Activated CD4-positive, alpha-beta T cell treated with anti-CD3 and anti-CD28 coated beads, Interleukin-2, amount 10 ng/mL, durations not matched to agents 24 days and 14 days (primary cell): ENCODE measurements at places on chromosomes 6 and 20.
A peak's percentile ranks its signal among the peaks of the same experiment; 100 is the strongest.

DNA sequence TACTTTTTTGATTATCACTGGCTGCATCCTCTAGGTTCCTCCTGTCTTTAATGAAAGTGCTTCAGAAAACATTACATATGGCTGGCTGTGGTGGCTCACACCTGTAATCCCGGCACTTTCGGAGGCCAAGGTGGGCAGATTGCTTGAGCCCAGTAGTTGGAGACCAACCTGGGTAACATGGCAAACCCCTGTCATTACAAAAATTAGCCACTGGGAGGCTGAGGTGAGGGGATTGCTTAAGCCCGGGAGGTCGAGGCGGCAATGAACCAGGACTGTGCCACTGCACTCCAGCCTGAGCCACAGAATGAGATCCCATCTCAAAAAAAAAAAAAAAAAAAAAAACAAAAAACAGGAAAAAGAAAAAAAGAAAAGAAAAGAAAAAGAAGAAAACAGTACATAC lies 35.3 kb downstream of the BEND3 start:
- H3K27ac ChIP-seq: no peak overlapping the region
- no peaks in the 10 kb centered on the region for H3K27me3 ChIP-seq
- peaks cover 3% of the 10 kb centered on the region for H3K4me1 ChIP-seq
- no peak for DNase-seq
- no peak overlapping the region for H3K4me3 ChIP-seq

DNA sequence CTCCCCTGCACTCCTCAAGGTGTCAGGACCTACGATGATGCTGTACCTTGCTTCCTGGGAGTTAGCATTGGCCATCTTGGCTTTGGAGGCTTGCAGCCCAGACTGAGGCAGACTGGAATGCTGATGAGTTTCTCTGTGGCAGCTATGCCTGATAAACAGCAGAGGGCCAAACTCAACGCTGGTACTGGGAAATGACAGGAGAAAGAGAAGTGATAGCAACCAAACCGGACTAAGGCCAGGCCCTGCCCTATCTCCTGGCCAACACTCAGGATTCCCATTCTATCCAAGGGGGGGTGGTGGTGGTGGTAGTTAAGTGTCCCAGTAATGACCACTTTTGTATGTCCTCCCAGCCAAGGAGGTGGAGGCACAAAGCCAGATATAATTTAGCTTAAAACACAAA lies 90.0 kb upstream of the DTNBP1 start:
- no peak overlapping the region for H3K4me3 ChIP-seq
- H3K27me3 ChIP-seq: no peaks in the 10 kb centered on the region
- DNase-seq: no peak
- no peak overlapping the region for H3K27ac ChIP-seq
- no peaks in the 10 kb centered on the region for H3K36me3 ChIP-seq
- peaks cover 2% of the 10 kb centered on the region for H3K4me1 ChIP-seq

DNA sequence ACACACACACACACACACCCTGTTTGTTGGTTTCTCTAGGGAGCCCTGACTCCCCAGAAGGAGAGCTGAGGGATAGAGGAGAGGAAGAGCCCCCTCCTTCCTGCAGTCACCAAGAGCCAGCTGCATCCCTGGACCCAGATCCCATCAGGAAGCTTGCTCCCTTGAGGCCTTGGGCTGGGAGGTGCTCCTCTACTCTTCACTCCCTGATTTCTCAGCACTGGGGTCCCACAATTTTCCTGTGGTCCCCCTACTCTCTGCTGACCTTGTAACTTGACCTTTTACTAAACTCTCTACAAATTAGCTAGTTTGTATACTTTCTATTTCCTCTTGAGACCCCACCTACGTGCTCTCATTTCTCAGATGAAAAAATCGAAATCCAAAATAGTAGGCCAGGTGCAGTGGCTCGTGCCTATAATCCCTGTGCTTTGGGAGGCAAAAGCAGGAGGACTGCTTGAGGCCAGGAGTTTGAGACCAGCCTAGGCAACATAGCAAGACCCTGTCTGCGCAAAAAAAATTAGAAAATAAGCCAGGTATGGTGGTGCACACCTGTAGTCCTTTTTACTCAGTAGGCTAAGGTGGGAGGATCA lies 5.0 kb upstream of the OCSTAMP start:
- H3K27ac ChIP-seq: no peak overlapping the region
- no peaks in the 10 kb centered on the region for H3K36me3 ChIP-seq
- H3K4me3 ChIP-seq: no peak overlapping the region
- peaks cover 73% of the 10 kb centered on the region for H3K4me1 ChIP-seq

GRCh38 chr6:56851074-56851473 lies 103.8 kb upstream of the BEND6 start:
- H3K36me3 ChIP-seq: no peaks in the 10 kb centered on the region
- H3K4me1 ChIP-seq: peaks cover 25% of the 10 kb centered on the region
- H3K4me3 ChIP-seq: peak overlapping the region; percentile 85
- H3K27me3 ChIP-seq: peaks cover 18% of the 10 kb centered on the region

- H3K27ac ChIP-seq: no peak overlapping the region
- H3K27me3 ChIP-seq: peaks cover under 1% of the 10 kb centered on the region
- H3K36me3 ChIP-seq: no peaks in the 10 kb centered on the region
- no peaks in the 10 kb centered on the region for H3K4me1 ChIP-seq
Observed at GRCh38 chr20:6780433-6781190, 13.1 kb downstream of the BMP2 start.

DNA sequence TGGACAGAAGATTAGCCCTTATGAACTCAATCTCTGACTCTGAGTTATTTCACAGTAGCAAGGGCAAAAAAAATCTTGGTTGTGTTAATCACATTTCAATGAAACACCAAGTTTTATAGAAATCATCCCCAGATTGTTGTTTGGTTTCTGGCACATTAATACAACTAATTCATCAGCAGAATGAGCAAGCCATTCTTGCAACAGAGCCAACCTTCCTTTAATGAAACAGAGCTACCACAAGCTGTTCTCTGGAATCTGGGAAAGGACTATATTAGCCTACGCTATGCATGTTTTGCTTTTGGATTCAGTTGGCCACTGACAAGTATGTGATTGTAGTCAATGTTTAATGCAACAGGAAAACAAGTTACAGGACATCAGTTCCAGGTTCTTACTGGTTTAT lies 13.8 kb upstream of the POPDC3 start:
- peaks cover 12% of the 10 kb centered on the region for H3K27me3 ChIP-seq
- H3K4me1 ChIP-seq: no peaks in the 10 kb centered on the region
- no peak overlapping the region for H3K4me3 ChIP-seq
- H3K36me3 ChIP-seq: no peaks in the 10 kb centered on the region
- no peak for DNase-seq
